PC-3 (cell line): ENCODE measurements at places on chromosomes 7 and 10.

DNA sequence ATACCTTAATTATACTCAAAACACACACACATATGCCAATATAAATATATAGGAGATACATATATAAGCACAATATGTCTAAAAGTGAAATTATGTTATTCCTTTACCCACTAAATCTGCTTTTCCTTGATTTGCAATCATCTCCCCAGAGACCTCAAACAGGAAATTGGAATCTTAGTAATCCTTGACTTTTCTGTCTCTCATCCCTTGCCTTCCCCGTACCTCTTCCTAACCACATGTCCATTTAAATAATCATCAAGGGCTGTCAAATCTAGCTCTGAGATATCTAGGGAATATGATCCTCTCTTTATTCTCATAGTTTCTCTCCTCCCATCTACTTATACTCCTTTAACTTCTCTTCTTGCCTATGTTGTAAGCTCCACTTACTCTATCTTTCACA lies 336.6 kb downstream of the HGF start:
- no peak for DNase-seq

DNA sequence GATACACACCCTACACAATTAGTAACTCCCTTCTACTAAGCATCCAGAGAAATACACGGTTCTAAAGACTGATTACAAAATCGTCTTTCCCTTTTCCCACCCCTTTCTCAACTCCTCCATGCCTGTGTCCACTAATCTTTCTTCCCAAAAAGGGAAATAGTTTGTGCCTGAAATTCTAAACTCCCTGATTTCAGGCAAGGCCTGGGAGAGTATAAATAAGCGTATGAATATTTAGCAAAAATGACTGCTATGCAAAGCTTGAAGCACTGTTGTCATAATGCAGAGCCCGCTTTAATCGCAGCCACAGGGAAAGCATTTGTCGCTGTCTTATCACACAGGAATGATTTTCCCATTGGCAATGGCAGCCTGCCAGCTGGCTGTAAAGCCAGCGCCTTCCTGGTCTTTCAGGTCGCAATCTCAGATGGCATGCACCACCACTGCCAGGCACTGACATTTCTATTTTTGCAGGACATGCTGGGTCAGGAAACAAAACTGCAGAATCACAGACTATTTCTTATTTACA lies 142.9 kb upstream of the PCGF5 start:
- DNase-seq: peak; percentile 19

DNA sequence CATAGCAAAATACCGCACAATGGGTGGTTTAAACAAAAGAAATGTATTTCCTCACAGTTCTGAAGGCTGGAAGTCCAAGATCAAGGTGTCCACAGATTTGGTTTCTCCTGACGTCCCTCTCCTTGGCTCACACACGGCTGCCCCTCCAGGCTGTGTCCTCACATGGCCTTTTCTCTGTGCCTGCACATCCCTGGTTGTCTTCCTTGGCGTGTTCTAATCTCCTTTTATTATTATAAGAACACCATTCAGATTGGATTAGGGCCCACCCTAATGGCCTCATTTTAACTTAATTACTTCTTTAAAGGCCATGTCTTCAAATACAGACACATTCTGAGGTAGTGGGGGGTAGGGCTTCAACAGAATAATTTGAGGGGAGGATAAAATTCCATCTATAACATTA lies 87.9 kb downstream of the FZD1 start:
- DNase-seq: no peak

- no peak for DNase-seq
Observed at GRCh38 chr10:48671914-48672595, 12.6 kb upstream of the WDFY4 start.

DNA sequence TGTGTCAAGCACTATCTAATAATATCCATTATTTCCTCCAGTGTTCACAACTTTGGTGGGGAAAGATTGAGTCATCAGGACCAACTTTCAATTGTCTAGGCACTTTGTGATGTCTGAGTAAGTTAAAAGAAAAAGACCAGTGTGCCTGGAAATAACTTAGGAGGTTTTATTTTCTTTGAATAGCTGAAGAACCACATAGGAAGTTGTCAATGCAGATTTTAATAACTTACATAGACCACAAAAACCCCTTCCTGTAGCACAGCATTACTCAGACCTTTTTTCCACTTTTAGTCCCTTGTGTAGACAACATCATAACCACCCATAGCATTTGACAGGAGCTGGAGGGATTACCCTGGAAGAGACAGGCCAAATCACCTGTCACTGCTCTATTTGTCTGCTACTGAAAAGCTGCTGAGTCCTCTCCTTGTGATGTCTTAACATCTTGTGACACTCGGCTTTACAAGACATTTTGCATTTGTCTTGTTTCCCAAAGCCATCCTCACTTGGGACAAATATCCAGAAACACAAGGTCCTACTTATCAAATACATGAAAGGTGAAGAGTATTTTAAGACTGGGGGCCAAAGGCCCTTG lies 241.5 kb upstream of the PTER start:
- no peak for DNase-seq

DNA sequence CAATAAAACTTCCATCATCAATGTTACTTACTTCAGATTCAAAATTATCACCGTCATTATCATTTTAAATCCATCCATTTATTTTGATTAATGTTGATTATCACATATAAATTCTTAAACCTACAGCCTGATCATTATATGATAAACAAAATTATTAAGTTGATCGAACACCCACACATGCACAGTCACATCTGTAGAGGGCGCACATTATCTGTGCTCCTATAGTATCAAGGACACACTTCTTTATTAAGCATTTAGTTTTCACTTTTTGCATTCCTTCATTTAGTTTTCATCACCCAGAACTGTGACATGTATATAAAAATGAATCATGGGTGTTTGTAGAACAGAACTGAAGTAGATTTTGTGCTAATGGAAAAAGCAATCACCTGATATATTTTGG lies 26.2 kb upstream of the ZNF716 start:
- DNase-seq: no peak

DNA sequence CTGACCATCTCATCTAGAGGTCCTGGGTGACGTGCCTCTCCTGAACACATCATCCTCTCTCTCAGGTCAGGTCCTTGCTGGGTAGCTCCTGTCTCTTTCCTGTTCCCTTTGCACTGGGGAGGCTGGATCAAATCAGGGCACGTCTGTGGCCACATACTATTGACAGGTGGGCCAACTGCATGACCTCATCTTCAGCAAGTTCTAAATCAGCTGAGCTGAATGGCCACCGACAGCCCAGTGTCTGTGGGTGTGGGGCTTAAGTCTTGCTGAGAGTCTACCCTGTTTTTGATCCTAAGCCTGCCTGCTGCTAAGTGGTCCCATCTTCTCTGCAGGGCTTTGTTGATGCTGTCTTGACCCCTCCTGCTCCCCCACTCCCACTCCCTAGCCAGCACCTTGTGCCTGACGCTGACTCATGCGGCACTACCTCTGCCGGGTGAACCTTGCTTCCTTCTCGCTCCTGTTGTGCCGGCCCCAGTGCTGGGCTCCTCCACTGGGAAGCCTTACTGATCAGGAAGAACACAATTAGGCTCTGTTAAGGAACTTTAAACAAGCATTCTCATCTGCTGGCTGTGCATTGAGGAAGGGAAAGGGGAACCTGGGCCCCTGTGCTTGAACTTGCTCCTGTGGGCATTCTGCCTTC lies 440.4 kb downstream of the PLXNA4 start:
- no peak for DNase-seq

DNA sequence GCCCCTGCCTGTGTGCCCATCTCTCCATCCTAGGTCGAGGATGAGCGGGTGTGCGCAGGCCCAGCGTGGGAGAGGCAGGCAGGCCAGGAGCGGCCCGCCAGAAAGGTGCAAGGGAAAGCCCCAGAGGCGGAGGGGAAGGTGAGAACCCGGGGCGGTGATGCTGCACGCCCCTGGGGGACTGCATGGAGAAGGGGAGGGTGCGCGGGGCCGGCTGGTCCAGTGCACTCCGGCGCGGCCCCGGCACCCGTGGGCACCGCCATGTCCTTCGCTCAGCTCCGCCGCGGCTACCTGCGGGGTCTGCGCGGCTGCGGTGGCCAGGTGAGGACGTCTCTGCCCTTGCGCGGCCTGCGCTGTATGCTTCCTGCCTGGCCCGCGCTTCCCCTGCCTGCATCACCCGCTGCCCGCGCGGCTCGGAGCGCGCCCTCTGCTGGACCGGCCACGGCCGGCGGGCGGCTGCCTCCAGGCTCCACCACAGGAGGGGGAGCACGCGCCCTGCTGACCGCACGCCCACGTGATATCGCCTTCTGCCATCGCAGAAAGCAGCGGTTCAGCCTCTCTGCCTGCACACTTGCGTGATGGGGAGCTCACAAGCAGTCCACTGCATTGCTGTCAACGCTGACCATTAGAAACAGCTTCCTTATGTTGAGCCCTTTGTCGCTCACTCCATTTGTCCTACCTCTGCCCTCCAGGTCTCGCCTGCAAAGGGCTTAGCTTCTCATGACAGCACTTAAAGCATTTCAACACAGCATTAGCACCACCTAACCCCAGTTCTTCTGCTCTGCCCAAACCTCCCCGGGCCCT lies 73.9 kb downstream of the CXCL12 start:
- DNase-seq: peak; percentile 21

DNA sequence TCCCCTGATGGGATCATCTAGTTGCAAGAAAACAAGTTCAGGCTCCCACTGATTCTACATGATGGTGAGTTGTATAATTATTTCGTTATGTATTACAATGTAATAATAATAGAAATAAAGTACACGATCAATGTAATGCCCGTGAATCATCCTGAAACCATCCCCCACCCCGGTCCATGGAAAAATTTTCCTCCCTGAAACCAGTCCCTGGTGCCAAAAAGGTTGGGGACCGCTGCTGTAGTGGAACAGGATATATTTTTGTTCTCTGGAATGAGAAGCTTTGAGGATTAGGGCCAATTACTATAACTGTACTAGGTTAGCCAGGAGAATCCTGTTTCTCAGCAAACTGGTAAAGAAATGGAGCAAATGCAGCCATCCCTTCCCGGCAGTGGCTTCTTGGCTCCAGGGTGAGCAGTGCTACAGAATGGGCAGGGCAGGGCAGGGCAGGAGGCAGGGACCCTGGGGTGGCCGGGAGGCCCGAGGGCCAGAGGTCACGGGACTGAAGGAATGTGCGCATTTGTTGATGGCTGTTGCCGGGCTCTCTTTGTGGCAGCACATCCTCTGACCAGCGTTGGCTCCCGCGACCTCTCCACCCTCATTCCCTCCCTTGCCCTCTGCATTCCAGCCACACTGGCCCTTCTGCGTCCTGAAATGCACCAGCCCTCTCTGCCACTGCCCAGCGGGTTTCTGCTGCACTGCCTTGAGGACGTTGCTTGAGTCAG lies 162.3 kb upstream of the NPS start:
- DNase-seq: no peak

GRCh38 chr7:74074770-74075169 lies 8.8 kb upstream of the LIMK1 start:
- DNase-seq: no peak

DNA sequence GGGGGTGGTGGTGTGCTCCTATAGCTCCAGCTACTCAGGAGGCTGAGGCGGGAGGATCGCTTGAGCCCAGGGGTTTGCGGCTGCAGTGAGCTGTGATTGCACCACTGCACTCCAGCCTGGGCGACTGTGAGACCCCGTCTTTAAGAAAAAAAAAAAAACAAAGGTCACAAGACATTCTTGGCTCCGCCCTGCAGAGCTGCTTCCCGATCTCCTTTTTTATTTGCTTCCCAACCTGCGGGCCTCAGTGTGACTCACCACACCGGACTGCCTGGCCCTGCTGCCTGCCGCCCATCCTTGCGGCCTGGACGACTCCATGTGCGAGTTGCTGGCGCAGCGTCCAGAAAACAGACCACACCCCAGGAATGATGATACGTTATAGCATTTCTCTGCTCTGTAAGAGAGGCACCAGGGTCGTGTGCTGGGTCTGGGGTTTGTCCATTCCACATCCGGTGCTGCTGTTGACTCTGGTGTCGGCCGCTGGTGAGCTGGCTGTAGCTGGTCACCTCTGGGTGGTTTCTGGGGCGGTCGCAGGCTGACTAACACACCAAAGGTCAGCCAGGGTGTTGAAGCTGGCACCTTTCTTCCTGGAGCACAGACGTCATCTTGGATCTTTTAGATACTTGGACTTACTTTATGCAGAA lies 123.6 kb downstream of the TCF7L2 start:
- DNase-seq: peak; percentile 92

DNA sequence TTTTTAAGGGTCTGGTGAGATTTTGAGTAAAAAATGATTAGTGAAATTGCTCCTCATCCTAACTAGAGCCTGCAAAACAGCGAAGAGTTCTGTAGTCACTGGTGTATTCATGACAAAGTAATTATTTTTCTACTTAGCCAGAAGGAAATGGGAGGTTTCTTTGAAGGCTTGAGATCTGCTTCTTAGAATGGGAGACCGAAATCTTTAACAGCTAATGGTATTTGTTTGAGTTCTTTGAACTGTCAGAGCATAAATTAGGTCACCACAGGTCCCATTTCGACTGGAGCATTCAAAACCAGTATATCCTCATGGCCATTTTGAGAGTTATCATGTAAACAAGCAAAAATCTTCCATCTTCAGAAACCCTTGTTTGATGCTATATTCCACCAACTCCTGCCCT lies 77.1 kb upstream of the NME8 start:
- no peak for DNase-seq

DNA sequence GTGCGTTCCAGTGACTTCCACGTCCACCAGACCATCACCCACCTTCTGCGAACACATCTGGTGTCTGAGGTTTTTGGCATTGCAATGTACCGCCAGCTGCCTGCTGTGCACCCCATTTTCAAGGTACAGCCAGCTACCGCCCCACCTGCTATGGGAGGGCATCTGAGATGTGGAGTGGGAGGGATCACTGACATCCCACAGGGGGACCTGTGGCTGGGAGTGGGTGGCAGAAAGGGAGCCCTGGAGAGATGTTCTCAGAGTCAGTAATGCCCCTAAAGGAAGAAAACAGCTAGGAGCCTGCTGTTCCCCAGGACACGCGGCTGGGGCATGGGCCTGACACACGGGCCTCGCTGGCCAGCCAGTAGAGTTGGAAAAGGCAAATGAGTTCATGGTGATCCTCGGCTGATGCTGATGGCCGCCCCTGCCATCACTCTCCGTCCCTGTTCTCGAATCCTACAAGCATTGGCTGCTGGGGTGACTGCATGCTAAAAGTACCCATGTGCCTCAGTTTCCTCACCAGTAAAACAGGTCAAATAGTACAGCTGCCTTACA lies 66.6 kb downstream of the ALOX5 start:
- no peak for DNase-seq
